ENCODE measurements at places on chromosomes 3 and 15. TPM values are rescaled to one million over a fixed set of nuclear protein-coding genes. Genes with fewer than 3 reads are reported as not detected.

Gene OXSM
- 8.2 TPM for total RNA-seq

Gene PAQR9
- not detected for total RNA-seq

Gene GMPPB
- 30.2 TPM for total RNA-seq

Gene HEMK1
- total RNA-seq: 10.0 TPM

Gene CPEB1
- total RNA-seq: 7.1 TPM

Gene ATP13A5
- total RNA-seq: not detected

DNA sequence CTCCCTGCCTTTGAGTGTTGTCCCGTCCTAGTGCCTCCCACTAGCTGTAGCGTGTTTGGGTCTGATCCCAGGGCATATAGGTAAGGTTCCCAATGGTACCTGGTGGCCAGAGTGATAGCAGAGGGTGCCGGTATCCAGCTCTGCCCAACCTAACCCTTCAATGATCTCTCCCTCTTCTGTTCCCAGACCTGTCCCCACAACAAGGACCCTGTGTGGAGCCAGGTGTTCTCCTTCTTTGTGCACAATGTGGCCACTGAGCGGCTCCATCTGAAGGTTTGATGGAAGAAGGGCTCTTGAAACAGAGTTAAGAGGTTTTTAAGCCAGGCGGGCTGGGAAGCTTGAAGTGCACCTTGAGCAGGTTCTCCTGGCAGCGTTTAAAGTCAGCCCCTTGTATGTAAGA lies 35.5 kb downstream of the ESYT3 start:
- DNase-seq: no peak

DNA sequence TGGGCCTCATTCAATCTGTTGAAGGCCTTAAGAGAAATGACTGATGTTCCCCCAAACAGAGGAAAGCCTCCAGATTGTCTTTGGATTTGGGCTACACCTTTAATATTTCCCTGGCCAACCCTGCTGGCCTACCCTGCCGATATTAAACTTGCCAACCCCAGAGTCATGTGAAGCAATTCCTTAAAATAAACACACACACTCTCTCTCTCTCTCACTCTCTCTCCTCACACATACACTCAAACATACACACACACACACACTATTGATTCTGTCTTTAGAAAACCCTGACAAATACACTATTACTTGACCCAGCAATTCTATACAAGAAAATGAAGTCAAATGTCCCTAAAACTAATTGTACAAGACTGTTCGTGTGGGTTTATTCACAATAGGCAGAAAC lies 109.9 kb upstream of the ST8SIA2 start:
- no peak for DNase-seq

DNA sequence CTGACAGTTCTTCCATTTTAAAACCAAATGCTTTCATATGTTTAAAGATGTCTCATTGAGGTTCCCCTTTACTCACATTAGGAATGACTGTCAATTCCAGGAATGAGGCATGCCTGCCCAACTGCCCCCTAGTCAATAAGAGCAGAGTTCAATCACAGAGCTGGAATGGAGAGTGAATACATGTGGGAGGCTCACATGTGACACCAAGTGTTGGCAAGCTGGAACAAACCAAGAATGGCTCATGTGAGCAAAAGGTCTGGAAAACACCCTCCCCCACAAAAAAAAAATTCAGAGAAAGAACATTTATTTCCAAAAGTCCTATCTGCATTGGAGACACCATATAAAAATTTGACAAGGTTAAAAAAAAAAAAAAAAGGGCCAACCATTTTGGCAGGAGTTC lies 3.7 kb downstream of the PBRM1 start:
- peak; percentile 72 for DNase-seq

- DNase-seq: no peak
Observed at GRCh38 chr3:144235489-144235888, 263.9 kb downstream of the DIPK2A start.

- DNase-seq: no peak
Observed at GRCh38 chr3:173865900-173866498, 468.5 kb downstream of the NLGN1 start.

DNA sequence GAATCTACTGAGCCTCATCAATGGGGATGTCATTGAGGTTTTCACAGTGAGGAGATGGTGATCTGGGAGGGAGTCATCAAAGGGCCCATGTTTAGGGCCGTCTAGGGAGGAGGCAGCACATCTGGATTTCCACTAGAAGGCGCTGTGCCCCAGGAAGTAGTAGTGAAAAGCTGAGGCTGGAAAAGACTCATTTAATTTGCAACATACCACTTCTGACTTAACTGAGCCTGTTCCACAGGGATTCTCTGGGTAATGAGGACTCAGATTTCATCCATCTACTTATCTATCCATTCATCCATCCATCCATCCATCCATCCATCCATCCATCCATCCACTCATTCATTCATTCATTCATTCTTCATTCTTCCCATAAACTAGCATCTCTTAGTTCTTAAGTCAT lies 17.4 kb upstream of the SHF start:
- peak; percentile 60 for DNase-seq

DNA sequence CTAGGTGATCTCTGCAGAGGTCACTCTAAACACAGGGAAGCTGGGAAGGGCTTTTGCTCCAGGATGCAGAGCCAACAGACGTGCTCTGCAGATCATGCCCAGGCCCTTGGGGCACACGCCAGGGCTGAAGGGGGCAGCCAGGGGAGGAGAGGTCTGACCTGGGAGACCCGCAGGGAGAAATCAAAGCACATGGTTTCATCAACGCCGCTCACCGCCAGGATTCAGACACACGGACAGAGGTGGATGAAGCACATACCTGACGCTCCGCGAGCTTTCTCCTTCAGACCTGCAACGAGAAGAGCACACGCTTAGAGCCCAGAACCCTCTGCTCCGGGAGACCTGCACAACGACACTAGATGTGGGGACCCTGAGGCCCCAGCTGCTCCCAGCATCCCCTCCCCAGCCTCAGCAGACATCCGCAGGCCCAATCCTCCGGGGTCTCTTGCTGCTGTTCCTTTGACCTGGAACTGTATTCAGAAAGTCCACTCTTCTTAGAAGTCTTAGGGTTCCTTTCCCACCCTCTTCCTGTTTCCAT lies 90.7 kb upstream of the IQSEC1 start:
- DNase-seq: no peak

DNA sequence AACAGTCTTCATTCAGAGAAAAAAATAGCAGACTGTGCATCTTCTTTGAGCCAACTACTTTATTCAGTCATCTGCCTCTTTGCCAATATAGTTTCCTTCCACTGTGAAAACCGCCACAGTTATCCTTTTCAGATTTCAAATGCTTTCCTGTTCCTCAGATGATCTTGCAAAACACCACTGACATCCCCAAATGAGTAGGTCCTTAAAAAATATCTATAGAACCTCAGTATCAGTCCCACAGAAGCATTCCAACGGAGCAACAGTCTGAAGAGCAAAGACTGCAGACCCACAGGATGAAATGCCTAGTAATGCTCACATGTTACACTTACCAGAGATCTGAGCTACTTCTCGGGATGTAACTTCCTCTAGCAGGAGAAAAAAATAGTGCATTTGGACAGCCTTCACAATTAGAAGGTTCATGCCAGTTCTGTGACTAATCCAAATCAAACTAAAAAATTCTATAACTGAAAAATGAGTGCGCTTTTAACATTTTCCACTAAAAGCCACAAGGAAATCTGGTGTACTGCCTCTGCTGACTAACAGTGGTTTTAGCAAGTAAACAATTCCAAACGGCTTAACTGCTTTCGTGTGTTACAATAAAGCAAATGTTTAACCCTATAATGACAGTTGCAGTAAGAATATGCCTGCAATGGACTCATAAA lies at the start of gene ANKRD28:
TSS of gene ANKRD28 (minus strand) at position 338 of the 662 bp plus-strand sequence. CDS start 1,458 bp downstream, outside the sequence.
- DNase-seq: peak; percentile 96
